ENCODE measurements at places on chromosomes 16 and 17.

- no peak for DNase-seq
These were observed 15.6 kb downstream of the MOSMO start for GRCh38 chr16:22023505-22023904.

DNA sequence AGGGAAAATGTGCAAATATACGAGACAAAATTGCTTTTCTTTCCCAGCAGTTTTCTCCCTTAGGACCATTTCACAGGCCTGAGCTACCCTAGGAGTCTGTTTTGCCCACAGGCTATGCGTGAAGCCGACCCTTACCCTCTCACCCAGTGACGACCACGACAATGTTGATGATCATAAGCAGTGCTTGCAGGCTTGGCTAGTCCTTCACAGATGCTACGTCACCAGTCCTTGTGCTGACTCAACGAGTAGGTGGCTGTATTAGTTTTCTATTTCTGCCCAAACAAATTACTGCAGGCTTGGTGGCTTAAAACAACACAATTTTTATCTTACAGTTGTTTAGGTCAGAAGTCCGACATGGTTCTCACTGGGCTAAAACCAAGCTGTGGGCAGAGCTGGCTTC, 574.6 kb upstream of the HSBP1 start:
- no peak for DNase-seq

- no peak for DNase-seq
These were observed 8.8 kb downstream of the PDK2 start for GRCh38 chr17:50103941-50104340.

- DNase-seq, result no peak
These were observed 81.9 kb upstream of the HNF1B start for GRCh38 chr17:37826497-37827430.
